Activated CD8-positive, alpha-beta memory T cell treated with anti-CD3 and anti-CD28 coated beads for 48 hours (primary cell): ENCODE measurements at places on chromosomes 6 and 20.

DNA sequence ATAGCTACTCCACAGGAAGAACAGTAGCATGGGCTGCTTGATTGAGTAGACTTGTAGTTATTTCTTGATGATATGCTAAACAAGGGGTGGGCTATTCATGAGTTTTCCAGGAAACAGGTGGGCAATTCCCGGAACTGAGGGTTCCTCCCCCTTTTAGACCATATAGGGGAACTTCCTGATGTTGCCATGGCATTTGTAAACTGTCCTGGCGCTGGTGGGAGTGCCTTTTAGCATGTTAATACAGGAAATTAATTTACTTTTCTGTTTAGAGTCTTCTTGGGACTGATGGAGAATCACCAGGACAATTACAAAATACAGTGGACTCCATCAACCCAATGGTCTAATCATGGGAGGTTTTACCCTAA, 22.7 kb downstream of the CYP24A1 start:
- DNase-seq, result no peak

GRCh38 chr6:167759912-167760311, 66.8 kb upstream of the AFDN start:
- no peak for DNase-seq

DNA sequence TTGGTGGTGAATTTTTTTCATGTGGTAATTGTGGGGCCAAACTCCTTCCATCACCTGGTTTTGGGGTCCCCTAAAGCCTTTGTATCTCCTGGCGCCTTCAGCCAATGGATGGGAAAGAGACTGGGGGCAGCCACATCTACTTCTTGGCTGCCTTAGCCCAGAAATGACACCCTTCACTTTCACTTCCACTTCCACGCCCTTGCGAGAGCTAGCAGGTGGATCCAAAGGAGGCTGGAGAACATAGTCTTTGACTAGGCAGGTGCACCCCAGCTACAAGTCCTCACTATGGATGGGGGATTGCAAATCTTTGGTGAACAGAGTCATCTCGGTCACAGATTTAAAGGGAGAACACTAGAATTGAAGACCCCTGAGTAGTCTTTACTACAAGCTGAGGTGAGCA, 70.8 kb downstream of the NDUFAF5 start:
- no peak for DNase-seq

DNA sequence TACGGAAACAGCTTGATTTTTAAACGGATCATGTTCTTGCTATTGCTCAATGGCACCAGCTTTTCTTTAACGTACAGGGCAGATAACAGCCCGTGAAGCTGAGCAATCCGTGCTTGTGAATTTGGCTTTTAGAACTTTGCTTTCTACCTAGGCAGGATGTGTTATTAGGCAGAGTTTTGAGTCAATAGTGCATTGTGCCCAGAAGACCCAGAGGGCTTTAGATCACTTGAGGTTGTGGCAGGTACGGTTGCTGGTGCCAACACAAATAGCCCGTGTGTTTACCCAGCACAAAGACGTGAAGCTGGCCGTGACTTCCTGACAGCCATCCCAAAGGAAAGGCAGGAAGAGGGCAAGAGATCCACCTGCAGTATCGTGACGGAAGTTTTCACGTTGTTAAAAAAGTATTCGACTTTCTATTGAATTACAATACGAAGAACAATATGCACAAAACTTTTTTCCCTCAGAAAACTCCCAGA, 117.4 kb upstream of the FRMD1 start:
- no peak for DNase-seq

DNA sequence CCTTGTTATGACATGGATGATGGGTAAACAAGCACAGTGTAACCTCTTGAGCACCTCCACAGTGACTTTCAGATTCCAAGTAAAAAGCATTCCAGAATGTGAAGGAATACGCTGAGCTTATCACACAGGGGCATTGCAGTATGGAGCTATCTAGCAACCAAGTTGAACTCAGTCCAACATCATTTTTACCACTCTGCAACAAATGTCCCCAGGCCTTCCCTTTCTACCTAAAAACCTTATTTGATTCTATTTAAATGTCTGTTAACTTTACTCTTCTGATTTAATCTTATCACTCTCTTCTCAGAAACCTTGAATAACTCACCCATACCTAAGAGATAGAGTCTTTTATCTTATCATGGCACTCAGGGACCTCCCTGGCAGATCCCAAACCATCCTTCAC, 195.8 kb upstream of the CDYL start:
- no peak for DNase-seq

DNA sequence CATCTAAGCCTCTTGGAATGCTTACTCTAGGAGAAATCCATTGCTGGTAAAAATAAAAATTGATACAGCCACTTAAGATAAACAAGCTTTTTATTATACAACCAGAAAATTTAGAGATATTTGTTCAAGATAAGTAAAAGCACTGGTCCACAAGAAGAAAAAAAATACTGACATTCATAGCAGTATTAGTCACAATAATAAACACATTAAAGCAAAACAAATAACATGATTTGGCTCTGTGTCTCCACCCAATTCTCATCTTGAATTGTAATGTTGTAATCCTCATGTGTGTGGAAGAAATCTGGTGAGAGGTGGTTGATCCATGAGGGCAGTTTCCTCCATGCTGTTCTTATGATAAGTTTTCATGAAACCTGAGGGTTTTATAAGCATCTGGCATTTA, 1093.5 kb upstream of the ADGRB3 start:
- no peak for DNase-seq

DNA sequence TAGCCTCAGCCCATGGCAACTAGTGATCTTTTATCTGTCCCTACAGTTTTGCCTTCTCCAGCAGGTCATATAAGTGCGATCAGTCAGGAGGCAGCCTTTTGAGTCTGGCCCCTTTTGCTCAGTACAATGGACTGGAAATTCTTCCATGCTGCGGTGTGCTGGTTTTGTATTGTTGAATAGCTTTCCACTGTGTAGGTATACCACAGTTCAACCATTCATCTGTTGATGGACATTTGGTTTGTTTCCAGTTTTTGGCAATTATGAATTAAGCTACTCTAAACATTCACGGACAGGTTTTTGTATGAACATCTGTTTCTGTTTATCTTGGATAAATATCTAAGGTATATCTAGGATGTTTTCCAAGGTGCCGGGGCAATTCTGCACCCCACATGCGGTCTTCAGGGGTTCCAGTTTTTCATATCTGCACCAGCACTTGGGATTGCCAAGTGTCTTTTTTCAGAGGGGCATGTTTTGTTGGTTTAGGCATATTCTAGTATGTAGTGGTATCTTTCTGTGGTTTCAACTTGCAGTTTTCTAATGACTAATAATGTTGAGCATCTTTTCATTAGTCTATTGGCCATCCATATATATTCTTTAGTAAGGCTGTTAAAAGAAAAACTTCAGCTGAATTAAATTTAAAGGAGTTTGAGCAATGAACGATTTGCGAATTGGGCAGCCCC, 141.0 kb downstream of the TFAP2C start:
- DNase-seq, result no peak

- DNase-seq, result no peak
Measured at GRCh38 chr20:21031666-21032065, 74.5 kb downstream of the LINC00237 start.

- no peak for DNase-seq
Measured at GRCh38 chr20:10510216-10510615, 75.1 kb downstream of the SLX4IP start.

DNA sequence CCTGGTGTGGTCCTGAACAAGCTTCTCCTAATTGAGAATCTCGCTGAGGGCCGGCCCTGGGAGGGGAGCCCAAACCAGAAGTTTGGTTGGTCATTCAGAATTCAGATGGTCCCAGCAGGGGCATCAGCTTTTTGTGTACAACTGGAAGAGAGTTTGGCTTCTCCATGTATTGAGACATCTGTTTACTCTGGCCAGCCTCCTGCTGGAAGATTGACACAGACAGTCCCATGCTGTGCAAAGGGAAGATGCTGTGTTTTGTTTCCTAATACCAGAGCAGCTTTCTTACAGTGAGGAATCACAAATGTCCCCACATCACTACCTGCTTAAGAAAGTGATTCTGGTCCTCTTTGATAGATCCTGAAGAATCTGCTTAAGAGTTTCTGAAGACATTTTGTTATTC, 97.8 kb downstream of the PLEKHG1 start:
- DNase-seq, result no peak
